ENCODE measurements at places on chromosomes 5 and 9.

- no peak for DNase-seq
These were observed 2.4 kb upstream of the DBN1 start for GRCh38 chr5:177475563-177476427.

GRCh38 chr5:66515209-66515608, 81.0 kb upstream of the MAST4 start:
- no peak for DNase-seq

GRCh38 chr9:111131211-111131610, 92.9 kb upstream of the LPAR1 start:
- no peak for DNase-seq

GRCh38 chr9:121997791-121998190, 95.3 kb downstream of the TTLL11 start:
- no peak for DNase-seq

GRCh38 chr5:86824637-86825036, 206.9 kb downstream of the COX7C start:
- DNase-seq, result no peak

DNA sequence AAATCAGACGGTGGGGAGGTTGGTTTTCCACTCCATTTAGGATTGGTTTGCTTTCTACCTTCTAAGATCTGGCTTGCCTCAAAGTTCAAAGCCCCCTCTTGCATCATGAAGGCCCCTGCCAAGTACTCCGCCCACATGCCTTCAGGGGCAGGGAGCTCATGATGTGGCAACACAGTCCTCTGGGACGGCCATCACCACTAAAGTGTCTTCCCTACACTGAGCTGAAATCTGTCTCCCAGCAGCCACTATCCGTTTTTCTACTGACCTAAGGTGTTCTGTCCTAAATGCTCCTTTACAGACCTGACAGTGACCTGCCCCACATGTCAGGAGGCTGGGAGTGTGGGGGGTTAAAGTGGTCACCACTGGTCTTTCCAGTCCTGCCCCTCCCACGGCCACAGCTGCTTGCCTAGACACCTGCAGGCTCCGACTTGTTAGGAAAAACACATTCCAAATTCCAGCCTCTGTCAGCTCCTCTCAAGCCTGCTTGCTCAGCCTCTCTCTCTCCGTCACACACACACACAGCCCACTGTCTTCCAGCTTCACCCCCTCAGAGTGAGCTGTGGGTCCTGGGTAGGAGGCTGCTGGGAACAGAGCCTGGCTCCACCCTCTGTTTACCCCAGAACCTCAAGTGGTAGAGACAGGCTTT, 44.9 kb downstream of the SHB start:
- no peak for DNase-seq

GRCh38 chr9:124467410-124468060, 17.3 kb downstream of the ADGRD2 start:
- no peak for DNase-seq

- DNase-seq, result no peak
These were observed 97.8 kb downstream of the STK32A start for GRCh38 chr5:147332658-147333057.

DNA sequence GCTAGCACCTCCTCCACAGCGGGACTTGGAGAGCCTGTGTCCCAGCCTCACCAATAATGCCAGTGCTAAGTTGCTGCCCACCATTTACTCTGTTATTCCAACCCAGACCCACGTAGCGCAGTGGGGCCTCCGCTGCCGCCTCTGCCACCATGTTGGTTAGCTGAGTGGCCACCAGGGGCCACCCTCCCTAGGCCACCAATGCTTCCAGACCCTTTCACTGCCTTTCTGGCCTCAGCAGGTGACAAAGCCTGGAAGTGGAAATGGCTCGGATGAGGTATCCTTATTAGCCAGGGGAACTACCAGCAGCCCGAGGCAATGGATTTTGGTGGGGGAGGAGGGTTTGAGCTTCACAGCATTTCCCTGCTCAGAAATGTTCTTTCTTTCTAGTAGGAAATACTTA, 110.1 kb downstream of the OSTF1 start:
- peak; percentile 30 for DNase-seq

All from endothelial cell (in vitro differentiated cells).